ENCODE measurements at places on chromosomes 13 and 19. TPM values are rescaled to one million over a fixed set of nuclear protein-coding genes. Genes with fewer than 3 reads are reported as not detected.
A peak's percentile ranks its signal among the peaks of the same experiment; 100 is the strongest.

DNA sequence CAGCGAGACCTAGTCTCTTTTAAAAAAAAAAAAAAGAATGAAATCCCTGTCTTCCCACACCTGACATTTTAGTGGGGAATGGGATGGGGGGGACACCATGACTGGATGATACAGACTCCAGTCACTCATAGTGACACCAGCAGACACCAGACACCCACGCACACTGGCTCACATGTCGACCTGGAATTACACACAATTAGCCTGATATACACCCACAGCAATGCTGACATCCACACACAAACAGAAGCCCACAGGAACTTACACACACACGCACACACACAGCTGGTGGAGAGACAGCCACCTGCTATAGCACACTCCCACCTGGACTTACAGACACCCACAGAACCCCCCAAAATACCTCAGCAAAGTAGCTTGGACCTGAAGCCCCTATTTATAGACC, 8.3 kb upstream of the NANOS3 start:
- H3K4me3 ChIP-seq: no peak overlapping the region
- H3K4me1 ChIP-seq: peaks cover 21% of the 10 kb centered on the region
- H3K27me3 ChIP-seq: peaks cover 26% of the 10 kb centered on the region
- H3K36me3 ChIP-seq: no peaks in the 10 kb centered on the region

Gene BCAM
- not detected for total RNA-seq

Gene ZNF433
- 0.10 TPM for total RNA-seq

- H3K4me3 ChIP-seq: no peak overlapping the region
- H3K27me3 ChIP-seq: no peaks in the 10 kb centered on the region
- no peak for DNase-seq
Observed at GRCh38 chr13:22137361-22138050, 466.6 kb downstream of the FGF9 start.

Gene B3GLCT
- total RNA-seq: 5.4 TPM

Gene IQCN
- 6.3 TPM for total RNA-seq

GRCh38 chr19:54463531-54464043, at the start of gene LENG9:
LENG9 (minus strand) TSS chr19:54463778; CDS start chr19:54463526, 252 bp downstream.
- peak within 1 kb of the TSS; percentile 79 for H3K4me3 ChIP-seq
- peak; percentile 98 for DNase-seq
- peak within 1 kb of the TSS; percentile 89 for H3K27ac ChIP-seq

GRCh38 chr19:4402171-4403004, at the start of gene CHAF1A:
CHAF1A (plus strand) TSS chr19:4402640; CDS start chr19:4402763, 123 bp downstream.
- H3K4me1 ChIP-seq: peaks cover 61% of the 10 kb centered on the region
- peak; percentile 100 for DNase-seq
- H3K27me3 ChIP-seq: no peaks in the 10 kb centered on the region
- H3K4me3 ChIP-seq: peak within 1 kb of the TSS; percentile 96
- H3K27ac ChIP-seq: peak within 1 kb of the TSS; percentile 95

- no peak overlapping the region for H3K4me3 ChIP-seq
- H3K27me3 ChIP-seq: no peaks in the 10 kb centered on the region
Observed at GRCh38 chr13:31053091-31053490, 108.6 kb downstream of the HSPH1 start.

Gene GPR4
- total RNA-seq: not detected

- no peaks in the 10 kb centered on the region for H3K36me3 ChIP-seq
- no peaks in the 10 kb centered on the region for H3K4me1 ChIP-seq
- H3K4me3 ChIP-seq: no peak overlapping the region
- H3K27me3 ChIP-seq: peaks cover 15% of the 10 kb centered on the region
- H3K27ac ChIP-seq: no peak overlapping the region
Observed at GRCh38 chr19:42028304-42029216, 34.5 kb upstream of the ATP1A3 start.

GRCh38 chr19:33463199-33463598, 58.4 kb downstream of the PEPD start:
- DNase-seq: no peak
- H3K27me3 ChIP-seq: no peaks in the 10 kb centered on the region
- H3K4me1 ChIP-seq: no peaks in the 10 kb centered on the region
- H3K27ac ChIP-seq: no peak overlapping the region
- no peaks in the 10 kb centered on the region for H3K36me3 ChIP-seq

- no peak for DNase-seq
- peaks cover 2% of the 10 kb centered on the region for H3K36me3 ChIP-seq
- peak overlapping the region; percentile 78 for H3K27ac ChIP-seq
Observed at GRCh38 chr13:108409730-108410129, 140.2 kb downstream of the TNFSF13B start.

Gene ADGRE3
- total RNA-seq: not detected

- no peak overlapping the region for H3K4me3 ChIP-seq
- H3K4me1 ChIP-seq: no peaks in the 10 kb centered on the region
Observed at GRCh38 chr19:30158067-30158892, 213.9 kb upstream of the ZNF536 start.

Gene PTPRS
- 0.02 TPM for total RNA-seq

Gene GJA3
- 0.05 TPM for total RNA-seq

DNA sequence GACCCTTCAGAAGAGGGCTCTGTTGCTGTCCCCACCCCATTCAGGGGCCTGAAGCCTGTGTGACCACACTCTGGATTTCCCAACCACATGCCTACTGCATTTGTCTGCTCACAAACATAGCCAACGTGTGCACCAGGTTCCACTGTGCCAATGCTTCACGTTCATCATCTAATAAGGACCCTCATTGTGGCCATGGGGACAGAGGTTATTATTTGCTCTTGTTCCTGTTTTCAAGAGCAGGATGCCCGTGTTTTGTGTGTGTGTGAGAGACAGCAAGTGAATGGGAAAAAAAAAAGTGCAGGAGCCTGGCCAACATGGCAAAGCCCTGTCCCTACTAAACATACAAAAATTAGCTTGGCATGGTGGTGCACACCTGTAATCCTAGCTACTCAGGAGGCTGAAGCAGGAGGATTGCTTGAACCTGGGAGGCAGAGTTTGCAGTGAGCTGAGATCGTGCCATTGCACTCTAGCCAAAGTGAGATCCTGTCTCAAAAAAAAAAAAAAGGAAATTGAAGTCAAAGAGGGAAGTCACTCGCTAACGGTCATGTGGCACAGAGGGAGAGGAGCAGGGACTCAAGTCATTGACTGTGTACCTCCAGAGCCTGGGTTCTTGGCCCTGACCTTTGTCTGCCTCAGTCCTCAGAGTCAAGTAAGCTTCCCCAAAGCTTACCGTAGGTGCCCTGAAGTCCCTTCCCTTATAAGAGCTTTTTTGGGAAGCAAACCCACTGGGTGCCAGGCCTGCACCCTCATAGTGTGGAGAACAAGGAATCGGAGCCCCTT, 6.9 kb downstream of the B3GNT8 start:
- H3K27ac ChIP-seq: peak overlapping the region; percentile 54
- H3K4me3 ChIP-seq: no peak overlapping the region
- H3K4me1 ChIP-seq: peaks cover 8% of the 10 kb centered on the region
- peaks cover 25% of the 10 kb centered on the region for H3K36me3 ChIP-seq
- no peak for DNase-seq

DNA sequence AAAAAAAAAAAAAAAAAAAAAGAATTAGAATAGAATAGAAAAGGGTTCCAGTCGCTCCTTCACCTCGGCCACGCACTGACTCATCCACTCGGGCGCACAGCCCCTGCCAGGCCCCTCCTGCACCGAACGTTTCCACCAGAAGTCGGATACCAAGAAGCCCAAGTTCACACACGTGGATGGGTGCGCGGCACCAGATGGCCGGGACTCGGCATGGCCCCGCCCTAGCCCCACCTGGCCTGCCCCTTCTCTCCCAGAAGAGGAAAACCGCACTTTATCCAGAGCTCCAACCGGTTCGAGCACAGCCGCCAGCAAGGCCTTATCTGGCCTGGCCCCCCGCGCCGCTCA, 5.9 kb downstream of the PRR36 start:
- no peak for DNase-seq
- H3K4me3 ChIP-seq: peak overlapping the region; percentile 63
- H3K27me3 ChIP-seq: peaks cover 34% of the 10 kb centered on the region
- H3K4me1 ChIP-seq: peaks cover 42% of the 10 kb centered on the region

GRCh38 chr13:42747399-42747873, 33.9 kb upstream of the FAM216B start:
- no peak for DNase-seq
- no peak overlapping the region for H3K27ac ChIP-seq
- H3K27me3 ChIP-seq: peaks cover 13% of the 10 kb centered on the region
- no peaks in the 10 kb centered on the region for H3K36me3 ChIP-seq
- no peak overlapping the region for H3K4me3 ChIP-seq

Gene ZNF44
- total RNA-seq: 15.7 TPM

Gene ZNF585A
- 9.2 TPM for total RNA-seq

Gene MYO9B
- total RNA-seq: 217 TPM

GRCh38 chr19:40369797-40370196, 20.2 kb downstream of the HIPK4 start:
- H3K27ac ChIP-seq: no peak overlapping the region

- no peaks in the 10 kb centered on the region for H3K36me3 ChIP-seq
- H3K27ac ChIP-seq: no peak overlapping the region
- H3K4me1 ChIP-seq: no peaks in the 10 kb centered on the region
Observed at GRCh38 chr13:110245416-110245899, 61.5 kb downstream of the COL4A1 start.

DNA sequence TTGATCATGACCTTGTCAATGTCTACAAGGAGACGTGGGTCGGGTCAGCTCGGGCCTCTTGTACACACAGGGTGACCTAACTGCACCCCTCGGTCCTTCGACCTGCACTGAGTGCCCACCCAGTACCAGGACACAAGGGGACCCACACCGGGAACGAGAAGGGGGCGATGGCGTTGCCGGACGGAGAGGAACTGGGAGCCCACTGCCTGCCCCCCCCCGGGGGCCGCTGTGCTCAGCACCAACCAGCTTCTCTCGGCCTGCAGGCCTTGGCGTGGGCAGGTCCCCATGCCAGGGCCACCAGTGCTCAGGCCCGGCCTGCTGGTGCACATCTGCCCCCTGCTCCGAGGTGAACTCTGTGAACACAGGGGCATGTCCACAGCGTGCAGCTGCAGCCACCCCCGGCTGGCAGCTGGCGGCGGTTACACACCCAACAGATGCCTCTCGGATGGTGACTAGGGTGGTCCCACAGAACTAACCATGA, 14.1 kb downstream of the CFD start:
- H3K4me3 ChIP-seq: no peak overlapping the region
- peaks cover 18% of the 10 kb centered on the region for H3K36me3 ChIP-seq
- DNase-seq: no peak
- no peak overlapping the region for H3K27ac ChIP-seq
- H3K4me1 ChIP-seq: peaks cover 14% of the 10 kb centered on the region

Gene CACNA1A
- total RNA-seq: 0.82 TPM

Gene ADAT3
- total RNA-seq: 13.3 TPM

DNA sequence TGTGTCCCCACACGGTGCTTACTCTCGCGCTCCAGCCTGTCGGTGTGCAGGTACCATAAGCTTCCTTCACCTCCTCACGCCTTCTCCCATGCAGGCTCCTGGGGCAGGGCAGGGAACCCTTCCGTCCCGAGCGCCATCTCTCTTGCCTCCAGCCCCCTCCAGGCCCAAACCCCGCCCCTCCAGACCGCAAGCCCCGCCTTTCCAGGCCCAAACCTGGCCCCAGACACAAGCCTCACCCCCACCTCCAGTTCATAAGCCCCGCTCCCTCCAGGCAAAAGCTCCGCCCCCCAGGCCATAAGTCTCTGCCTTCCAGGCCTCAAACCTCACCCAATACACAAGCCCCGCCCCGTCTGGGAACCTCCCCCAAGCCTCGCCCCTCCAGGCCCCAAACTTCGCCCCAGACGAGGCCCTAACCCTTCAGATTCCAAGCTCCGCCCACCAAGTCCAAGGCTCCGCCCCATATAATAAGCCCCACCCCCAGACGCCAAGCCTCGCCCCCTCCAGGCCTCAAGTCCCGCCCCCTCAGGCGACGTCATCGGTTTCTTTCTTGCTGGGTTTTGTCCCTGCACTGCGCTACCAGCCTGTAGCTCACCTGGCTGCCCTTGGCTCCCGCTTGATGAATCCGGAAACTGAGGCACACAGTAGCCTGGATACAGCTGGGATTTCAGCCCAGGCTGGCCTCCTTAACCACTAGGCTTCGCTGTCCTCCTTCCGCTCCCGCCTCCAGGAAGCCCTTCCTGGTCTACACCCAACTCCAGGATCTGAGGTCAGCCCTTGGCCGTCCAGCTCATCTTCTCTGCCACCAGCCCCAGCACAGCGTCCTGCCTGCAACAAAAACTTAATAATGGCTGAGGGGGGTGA, 16.1 kb downstream of the MKNK2 start:
- H3K36me3 ChIP-seq: peaks cover 9% of the 10 kb centered on the region
- H3K4me3 ChIP-seq: peak overlapping the region; percentile 32
- DNase-seq: peak; percentile 71
- no peaks in the 10 kb centered on the region for H3K27me3 ChIP-seq
- H3K4me1 ChIP-seq: peaks cover 37% of the 10 kb centered on the region

DNA sequence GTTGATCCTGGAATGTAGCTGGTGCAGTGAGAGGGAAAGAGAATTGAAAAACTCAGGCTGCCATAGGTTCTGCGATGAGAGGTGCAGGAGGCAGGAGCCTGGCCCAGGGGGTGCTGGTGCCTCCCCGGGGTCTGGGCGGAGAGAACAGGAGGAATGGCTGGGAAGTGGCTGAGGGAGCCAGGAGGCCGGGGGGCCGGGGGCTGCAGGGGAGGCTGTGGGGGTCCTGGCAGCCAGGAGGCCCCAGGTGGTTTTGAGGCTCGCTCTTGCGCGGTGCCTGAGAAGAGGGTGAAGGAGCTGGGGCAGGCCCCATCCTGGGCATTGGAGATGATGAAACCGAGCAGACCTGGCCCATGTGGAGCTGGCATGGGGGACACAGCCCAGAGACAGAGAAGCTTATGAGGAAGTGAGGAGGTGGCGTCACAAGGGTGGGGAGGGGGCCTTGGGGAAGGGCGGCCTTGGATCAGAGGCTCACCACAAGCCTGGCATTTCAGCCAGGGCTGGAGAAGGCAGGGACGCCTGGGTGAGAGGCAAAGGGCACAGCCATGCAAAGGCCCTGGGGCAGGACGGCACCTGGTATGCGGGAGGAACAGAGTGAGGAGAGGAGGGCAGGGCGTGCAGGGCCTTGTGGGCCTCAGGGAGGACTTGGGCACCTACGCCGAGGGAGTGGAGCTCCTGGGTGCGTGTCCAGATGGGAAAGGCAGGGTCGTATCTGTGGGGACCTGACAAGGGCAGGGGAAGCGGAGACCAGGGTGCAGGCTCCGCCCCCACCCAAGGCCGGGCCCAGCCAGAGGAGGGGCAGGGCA, 1.3 kb upstream of the TEKTIP1 start:
- peaks cover 32% of the 10 kb centered on the region for H3K36me3 ChIP-seq
- no peak overlapping the region for H3K4me3 ChIP-seq
- H3K27ac ChIP-seq: no peak overlapping the region
- no peaks in the 10 kb centered on the region for H3K27me3 ChIP-seq
- no peaks in the 10 kb centered on the region for H3K4me1 ChIP-seq

DNA sequence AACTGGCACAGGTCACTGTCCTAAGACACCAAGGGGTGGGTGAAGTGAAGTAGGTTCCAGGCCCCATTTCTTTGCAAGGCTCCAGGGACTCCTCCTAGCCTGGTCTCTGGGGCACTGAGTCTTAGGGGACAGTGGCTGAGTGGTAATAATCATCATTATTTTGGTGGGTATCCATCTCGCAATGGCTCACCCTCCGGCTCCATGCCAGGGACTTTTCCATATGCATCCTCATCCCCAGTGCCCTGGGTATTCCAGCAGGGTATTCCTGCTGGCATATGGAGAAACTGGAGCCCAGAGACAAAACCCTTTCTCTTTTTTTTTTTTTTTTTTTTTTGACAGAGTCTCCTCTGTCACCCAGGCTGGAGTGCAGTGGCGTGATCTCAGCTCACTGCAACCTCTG, 2.5 kb downstream of the PDE4A start:
- H3K4me1 ChIP-seq: peaks cover 80% of the 10 kb centered on the region
- H3K27ac ChIP-seq: peak overlapping the region; percentile 52
- no peak overlapping the region for H3K4me3 ChIP-seq
- DNase-seq: no peak
- peaks cover 51% of the 10 kb centered on the region for H3K27me3 ChIP-seq

Measured in activated CD4-positive, alpha-beta T cell treated with anti-CD3 and anti-CD28 coated beads, Interleukin-2, amount 10 ng/mL, durations not matched to agents 7 days and 5 days (primary cell).